ENCODE measurements at places on chromosomes 3 and 15.

DNA sequence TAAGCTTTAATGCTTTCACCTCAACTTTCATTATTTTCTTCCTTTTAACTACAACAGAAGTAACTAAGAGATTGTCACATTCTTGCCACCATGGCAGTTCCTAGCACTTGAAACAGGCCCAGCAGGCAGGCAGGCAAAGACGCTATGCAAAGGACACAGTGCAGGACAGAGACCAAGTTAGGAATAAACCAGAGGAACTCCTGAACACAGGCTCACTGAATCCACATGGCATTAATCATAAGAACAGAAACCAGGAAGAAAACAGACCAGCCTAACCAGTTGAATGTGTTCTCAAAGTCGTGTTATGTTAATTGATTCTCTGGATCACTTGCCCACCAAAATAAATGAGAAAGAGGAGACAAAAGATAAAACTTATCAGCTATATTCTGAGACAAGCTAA lies 397.6 kb downstream of the TBL1XR1 start:
- DNase-seq, result no peak

DNA sequence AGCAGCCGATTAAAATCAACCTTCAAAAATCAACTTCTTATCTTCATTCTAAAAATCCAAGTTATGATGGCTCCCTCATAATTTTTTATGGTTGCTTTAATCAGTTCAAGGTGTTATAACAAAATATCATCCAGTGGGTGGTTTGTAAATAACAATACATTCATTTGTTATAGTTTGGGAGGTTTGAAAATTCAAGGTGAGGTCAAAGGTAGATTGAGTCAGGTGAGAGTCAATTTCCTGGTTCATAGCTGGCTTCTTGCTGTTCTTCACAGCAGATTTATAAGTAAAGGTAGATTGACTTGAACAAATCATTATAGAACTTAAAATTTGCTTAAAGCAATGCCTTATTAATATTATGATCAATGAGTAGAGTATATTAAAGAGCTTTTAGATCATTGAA lies 192.8 kb downstream of the CADM2 start:
- DNase-seq, result no peak

DNA sequence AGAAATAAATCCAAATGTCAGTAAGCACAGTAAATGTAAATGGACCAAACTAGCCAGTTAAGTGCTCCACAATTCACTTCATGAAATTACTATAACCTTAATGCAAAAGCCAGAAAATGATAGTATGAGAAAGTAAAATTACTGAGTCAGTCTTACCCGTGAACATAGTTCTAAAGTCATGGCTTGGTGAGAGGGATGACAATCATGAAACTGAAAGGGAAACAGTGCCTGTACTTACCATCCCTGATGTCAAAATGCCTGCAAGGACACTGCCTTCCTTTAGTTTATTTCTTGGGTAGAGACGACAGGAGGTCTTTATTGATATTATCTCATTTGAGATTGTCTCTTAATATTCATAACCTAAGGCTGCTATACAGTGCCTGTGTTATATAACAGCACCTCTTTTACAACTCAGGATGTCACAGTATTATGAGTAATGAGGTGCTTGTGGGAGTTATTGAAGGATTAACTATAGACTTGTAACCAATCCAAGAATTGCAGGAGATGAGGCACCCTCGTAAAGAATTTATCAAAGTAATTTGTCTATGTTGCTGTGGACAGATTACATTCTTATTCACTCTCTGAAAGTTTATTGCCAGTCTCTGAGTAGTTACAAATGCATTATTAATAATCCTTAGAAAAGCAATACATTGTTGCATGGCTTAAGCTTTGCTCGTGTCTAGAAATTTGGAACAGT lies 142.9 kb upstream of the BFSP2 start:
- DNase-seq, result no peak

DNA sequence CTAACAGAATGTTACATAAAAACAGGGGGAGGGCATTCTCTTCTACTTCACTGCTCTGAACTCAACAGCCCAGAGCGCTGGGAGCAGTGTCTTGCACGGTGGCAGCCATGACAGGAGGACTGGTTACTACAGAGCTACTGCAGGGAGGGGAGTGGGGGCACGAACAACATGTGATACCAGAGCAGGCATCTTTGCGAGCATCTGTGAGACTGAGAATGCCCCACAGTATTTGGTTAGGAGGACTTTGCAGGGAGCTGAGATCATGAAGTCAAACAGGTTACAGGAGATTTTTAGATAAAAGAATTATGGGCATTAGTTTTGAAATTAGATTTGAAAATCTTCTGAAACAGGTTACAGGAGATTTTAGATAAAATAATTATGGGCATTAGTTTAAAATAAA lies 58.8 kb upstream of the GOLGA8B start:
- no peak for DNase-seq

- DNase-seq, result no peak
Observed at GRCh38 chr15:74599156-74599555, 16.5 kb upstream of the CLK3 start.

DNA sequence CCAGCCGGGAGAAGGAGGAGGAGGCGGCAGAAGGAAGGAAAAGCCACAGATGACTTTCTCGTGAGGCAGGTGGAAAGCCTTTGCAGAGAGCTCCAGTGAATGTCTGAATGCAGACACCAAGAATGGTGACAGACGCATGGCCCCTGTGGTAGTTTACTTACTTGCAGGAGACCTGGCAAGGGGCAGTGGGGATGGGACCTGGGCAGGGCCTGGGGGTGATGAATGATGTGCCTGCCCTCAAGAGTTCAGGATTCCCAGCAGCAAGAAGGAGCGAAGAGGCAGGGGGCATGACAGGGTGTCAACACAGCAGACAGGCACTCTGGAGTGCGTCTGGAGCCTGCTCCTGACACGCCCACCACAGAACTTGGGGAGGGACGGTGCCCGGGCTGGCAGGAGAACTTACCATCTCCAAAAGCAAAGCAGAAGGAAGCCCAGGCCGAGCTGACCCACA lies 260.5 kb upstream of the LYSMD4 start:
- no peak for DNase-seq

- no peak for DNase-seq
Observed at GRCh38 chr15:67120839-67121643, 55.6 kb downstream of the SMAD3 start.

DNA sequence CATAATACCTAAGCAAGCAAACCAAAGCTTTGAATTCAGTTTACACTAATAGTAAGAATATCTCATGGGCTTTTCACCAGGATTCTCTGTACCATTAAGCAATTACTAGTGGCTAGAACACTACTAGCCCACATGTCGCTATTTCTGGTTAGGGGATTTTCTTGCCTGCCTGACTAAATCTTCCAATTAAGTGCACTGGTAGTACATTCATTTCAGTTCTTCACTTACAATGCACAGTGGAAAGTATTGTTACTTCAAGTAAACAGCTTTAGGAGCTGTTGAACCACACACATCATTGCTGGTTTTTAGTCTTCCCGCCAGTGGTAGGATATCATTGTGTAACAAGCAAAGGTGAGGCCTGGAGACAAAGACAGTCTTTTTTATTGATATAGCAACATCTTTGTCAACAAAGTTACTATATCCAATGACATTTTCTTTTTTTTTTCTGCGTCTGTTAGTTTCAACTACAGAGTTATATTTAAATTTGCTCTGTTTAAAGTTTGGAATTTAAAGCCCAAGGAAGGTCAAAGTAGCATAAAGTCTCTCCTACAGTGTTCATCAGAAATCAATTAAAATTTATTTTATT lies 826.8 kb upstream of the NR2F2 start:
- DNase-seq, result no peak

- no peak for DNase-seq
Observed at GRCh38 chr15:43317566-43318184, 12.7 kb downstream of the LCMT2 start.

All from NCI-H1930 (cell line).